SW 1271 (cell line): ENCODE measurements at places on chromosomes 6 and 20.

- DNase-seq = no peak
These were observed 137.8 kb downstream of the MYB start for GRCh38 chr6:135318738-135319469.

GRCh38 chr20:51365670-51366069 is 176.8 kb downstream of the NFATC2 start:
- peak; percentile 27 for DNase-seq

GRCh38 chr6:21610341-21610740 is 16.8 kb downstream of the SOX4 start:
- no peak for DNase-seq

DNA sequence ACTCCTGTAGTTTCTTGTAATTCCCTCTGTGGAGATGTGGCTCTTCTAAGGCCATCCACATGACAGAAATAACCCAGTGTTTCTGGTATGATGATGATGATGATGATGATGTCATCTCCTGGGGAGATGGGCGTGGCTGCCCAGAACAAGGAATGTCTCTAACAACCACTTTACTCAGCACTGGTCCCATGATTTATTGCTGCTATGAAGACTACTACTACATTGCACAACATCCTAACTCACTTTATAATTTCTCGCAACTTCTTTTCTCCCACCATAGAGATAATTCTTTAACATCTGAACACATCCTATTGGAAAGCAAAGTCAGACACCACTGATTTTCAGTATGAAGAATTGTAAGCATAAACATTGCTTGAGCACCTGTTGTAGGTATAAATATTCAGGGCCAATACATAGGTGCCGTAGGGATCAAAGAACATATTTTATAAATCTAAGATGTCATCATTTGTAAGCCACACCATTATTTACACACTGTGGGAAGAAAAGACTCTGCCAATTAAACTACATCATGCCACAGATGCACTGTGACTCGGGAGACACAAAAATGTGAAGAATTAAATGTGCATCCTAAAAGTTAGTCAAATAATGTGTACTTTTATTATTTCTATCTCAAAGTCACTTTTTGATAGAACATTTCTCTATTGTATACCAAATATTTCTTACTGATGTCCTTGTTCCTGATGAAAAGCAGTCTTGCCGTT is 6.4 kb downstream of the TPMT start:
- DNase-seq = no peak

DNA sequence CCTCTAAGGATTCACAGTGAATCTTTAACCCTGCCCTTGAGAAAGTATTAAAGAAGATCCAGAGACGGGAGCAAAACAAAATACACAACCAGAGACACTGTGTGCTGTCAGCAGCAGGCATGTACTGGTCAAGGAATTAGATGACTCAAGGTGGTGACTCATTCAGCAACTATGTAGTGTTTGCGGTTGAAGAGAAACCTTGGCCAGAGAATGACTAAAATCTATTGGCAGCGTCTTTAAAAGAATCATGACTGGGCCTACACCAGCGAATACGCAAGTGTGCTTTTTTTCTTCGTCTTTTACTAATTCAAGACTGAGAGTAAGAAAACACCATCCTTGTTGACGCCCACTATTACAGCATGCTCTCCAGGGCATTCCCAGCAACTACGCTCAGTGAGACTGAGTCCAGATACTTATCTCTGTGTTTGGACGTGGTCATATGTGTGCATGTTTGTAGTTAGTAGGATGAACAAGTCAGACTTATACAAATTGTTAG is 72.4 kb upstream of the BACH2 start:
- DNase-seq = peak; percentile 99

DNA sequence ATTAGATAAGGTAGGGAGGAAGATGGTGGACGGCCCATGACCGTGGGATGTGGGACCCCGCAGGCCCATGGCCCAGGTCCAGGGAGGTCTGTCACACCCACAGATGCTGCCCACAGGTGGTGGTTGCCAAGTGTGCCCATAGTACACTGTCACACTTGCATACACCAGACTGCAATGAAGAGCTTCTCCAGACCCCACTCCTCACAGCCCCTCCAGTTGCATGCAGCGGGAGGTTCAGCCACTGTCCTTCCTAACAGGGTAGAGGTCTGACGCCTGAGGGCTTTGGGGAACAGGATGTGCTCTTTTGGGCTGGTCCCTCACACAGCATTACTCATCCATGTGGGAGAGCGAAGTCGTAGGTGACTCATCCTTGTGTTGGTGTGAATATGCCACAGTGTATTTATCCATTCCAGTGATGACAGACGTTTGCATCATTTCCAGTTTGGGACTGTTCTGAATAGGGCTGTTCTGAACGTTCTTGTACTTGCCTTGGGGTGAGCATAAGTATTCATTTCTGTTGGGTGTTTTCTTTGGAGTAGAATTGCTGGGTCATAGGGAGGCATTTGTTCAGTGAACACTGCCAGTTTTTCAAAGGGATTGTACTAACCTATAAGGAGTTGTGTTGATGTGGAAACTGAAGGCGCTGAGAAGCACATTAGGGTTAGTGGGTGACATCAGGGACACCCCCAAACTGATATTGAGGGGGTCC is 10.1 kb upstream of the PYGB start:
- peak; percentile 97 for DNase-seq

GRCh38 chr20:45810191-45810970 is 2.1 kb upstream of the UBE2C start:
- DNase-seq = no peak

DNA sequence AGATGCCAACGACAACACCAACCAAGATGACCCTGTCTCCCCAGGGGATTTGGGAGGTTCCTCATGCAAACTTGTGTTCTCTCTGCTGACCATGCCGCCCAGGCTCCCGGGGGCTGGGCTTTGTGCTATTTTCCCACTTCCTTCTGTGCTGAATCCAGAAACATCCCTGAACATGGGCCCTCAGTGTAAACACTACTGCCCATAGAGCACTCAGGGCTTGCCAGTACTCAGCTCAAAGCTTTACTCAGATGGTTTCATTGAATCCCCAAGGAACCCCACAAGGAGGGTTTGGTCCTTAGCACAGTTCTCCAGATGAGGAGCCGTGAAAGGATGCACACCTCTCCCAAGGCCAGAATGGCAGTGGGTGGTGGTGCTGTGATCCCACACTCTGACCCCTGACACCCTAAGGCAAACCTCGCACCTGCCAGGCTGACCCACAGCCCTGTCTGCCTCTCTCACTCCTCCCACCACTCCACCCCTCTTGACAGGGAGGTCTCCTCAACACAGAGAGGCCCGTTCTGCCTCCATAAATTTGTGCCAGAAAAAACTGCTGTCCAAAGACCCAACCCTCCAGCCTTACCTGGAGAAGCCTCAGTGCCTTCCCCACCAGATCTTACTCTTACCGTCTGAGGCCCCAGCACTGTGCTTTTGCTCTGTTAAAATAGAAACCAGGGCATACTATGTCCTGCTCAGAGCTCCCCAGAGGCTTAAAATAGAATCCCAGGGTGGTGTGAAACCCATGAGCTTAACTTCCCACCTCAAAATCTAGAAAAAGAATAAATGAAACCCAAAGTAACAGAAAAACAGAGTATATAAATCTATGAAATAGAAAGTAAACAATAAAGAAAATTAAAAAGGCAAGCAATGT is 283.0 kb upstream of the CDH4 start:
- DNase-seq = no peak

DNA sequence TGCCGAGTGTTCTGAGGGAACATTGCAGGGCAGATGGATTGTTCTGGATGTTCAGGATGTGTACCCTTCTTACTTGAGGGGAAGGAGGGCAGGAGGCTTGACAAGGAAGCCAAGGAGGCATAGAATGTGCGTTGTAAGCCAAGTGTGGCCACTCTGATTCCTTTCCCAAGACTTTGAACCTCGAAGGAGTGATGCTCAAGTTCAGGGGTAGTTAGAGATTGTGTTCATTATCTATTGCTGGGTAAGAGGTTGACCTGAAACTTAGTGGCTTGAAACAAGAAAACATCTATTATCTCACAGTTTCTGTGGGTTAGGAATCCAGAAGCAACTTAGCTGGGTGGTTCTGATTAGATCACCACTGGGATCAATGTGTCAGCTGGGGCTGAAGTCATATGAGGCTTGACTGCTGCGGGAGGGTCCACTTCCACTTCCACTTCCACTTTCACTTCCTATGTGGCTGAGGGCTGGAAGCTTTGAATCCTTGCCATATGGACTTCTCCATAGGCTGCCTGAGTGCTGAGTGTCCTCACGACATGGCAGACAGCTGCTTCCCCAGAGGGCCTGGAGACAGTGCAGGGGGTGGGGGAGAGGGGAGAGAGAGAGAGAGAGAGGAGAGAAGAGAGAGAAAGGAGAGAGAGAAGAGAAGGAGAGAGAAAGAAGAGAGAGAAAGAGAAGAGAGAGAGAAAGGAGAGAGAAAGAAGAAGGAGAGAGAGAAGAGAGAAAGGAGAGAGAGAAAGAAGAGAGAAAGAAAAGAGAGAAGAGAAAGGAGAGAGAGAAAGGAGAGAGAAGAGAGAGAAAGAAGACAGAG is 6.9 kb upstream of the CD40 start:
- no peak for DNase-seq

DNA sequence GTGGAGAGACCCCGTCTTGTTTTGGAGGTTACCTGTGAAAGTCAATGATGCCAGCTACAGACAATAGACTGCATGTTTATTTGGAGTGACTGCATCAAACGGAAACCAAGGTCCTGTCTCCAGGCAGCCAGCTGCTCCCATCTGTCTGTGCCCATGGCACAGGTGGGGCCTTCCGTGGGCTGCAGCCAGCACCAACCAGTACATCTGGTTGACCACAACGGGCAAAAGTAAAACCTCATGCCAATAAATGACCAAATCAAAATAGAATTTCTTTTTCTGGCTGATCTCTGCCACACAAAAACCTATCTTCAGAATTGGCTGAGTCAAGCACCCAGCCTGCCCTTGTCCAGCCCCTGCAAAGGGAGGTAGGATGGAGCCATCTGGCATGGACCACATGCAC is 33.5 kb downstream of the DLL1 start:
- no peak for DNase-seq

DNA sequence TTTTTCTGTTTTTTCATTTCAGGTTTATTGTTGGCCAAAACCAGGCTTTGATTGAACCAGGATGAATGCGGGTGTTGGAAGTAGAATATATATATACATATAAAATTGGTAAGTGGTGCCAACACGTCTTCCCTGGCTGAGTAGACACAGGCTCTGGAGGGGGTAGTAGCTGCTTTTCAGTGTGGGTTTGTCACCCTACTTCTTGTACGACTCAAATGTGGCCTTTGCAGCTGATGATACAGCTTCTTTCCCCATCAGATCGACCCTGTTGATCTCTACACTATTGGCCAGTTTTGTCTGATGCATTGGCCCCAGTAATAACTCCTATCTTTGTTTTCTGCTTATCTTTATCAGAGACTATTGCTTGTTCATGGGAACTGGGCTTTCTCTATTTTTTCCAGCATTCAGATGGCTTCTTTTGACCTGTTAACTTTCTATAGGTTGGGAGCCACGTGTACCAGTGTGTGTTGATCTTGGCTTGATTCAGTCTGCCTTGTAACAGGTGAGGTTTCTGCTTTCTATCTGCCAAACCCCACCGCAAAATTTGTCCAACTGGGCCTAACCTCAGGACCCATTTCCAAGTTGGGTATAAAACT is 2.7 kb upstream of the ZNFX1 start:
- DNase-seq = no peak

GRCh38 chr6:159646733-159647132 is 46.3 kb downstream of the SOD2 start:
- no peak for DNase-seq

DNA sequence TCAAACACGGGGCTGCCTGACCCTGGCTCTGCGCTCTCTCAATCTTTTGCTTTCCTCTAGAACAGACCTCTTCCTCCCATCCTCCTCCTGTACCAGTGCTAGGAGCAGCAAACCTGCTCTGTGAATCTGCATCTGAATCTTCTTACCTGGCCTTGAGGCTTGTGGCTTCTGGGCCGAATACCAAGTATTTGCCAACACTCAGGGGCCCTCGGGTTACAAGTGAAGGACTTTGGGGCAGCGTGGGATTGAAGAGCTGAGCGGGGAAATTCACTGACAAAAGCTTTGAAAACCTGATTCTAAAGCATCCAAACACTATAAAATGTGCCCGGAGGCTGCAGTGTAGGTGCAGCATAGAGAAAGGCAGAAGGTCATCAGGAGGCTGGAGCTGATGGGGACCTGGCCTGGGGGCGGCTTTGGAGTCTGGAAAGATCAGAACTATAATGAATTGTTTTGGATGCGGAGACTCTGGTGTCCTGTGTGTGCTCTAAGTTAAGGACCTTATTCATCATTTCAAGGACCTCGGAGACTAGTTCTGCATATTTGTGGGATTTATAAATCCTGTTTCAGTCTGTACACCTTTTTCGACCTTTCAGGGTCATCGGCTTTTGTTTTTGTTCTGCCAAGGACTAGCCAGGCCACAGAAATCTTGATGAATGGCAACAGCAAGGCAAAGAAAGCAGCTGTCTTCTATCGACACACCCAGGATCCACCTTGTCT is 16.4 kb upstream of the IGF2R start:
- no peak for DNase-seq

DNA sequence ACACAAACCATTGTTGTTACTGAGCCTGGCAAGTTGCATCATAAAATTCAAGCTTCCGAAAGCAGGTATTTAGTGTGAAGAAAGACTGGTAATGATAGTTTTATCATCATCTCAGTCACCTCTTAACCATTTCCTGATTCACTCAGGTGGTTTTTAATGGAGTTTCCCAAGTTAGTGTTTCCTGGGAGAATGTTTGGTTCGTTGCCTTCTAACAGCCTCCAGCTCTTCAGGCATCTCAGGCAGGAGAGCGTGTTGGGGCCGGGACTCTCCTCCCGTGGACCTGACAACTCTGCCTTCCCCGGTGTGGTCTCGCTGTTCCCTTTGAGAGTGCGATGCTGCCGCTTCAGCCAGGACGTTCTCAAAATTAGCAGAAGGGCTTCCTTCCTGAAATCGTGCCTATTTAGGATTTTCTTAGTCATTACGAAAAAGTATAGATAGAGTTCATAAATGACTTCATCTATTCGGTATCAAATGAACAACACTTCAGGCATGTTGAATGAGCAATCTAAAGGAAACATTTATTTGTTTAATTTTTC is 105.0 kb upstream of the QKI start:
- DNase-seq = no peak

- no peak for DNase-seq
These were observed 25.6 kb downstream of the TOP1 start for GRCh38 chr20:41054070-41054846.

DNA sequence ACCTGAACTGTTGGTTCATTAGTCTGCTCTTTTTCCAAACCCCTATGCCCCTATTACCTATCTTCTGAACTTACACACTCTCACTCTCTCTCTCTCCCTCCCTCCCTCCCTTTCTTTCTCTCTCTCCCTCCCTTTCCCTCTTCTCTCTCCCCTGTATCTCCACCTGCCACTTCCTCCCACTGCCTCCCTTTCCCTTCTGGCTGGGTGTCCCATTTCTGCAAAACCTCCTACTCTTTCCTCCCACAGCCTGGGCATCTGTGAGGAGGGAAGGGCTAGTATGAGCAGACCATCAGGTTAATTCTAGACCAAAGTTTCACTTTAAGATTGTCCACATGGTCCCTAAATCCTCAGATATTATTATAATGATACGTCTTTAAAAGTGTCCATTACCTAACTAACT is 95.1 kb downstream of the TMEM200A start:
- no peak for DNase-seq
